ENCODE measurements at places on chromosomes 6 and 20.

GRCh38 chr6:100138346-100139022, 144.5 kb upstream of the MCHR2 start:
- DNase-seq: no peak

- DNase-seq: no peak
Observed at GRCh38 chr6:47809873-47810272, 28.0 kb downstream of the OPN5 start.

DNA sequence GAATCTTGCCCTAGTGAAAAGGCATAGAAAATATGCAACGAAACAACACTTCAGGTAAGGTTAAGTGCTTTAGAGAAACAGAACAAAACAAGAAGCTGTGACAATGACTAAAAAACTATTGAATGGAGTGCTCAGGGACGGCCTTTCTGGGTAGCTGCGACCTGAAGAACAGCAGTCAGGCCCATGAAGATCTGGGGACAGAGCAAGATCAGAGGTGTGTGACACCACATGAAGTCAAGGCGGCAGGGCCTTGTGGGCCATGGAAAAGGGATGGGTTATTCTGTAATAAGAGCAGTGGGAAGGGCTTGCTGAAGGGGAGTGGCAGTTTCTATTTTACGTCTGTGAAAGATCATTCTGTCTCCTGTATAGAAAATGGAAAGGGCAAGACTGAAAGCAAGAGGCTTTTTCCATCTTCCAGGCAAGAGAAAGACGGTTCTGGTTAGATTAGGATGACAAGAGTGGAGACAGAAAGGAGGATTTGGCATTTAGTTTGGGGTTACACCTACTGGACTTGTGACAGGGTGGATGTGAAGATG, 5.1 kb downstream of the UBE2V1 start:
- no peak for DNase-seq

- DNase-seq: no peak
Observed at GRCh38 chr6:159908535-159908934, 17.7 kb downstream of the MAS1 start.

All from epithelial cell of prostate (primary cell).